ENCODE measurements at places on chromosomes 5 and 9. TPM values are rescaled to one million over a fixed set of nuclear protein-coding genes. Genes with fewer than 3 reads are reported as not detected.

GRCh38 chr9:33372900-33373299 lies 29.5 kb downstream of the AQP7 start:
- no peak for DNase-seq
- no peaks in the 10 kb centered on the region for H3K27me3 ChIP-seq
- peaks cover 11% of the 10 kb centered on the region for H3K4me1 ChIP-seq
- peak overlapping the region; percentile 6 for H3K27ac ChIP-seq
- no peak overlapping the region for H3K4me3 ChIP-seq
- peaks cover 6% of the 10 kb centered on the region for H3K36me3 ChIP-seq

- H3K27ac ChIP-seq: no peak overlapping the region
- no peak overlapping the region for H3K4me3 ChIP-seq
- no peaks in the 10 kb centered on the region for H3K4me1 ChIP-seq
- no peaks in the 10 kb centered on the region for H3K27me3 ChIP-seq
Measured at GRCh38 chr5:33114361-33114760, 326.4 kb upstream of the TARS1 start.

GRCh38 chr5:85049020-85049419 lies 664.3 kb upstream of the EDIL3 start:
- H3K4me3 ChIP-seq: no peak overlapping the region
- no peak overlapping the region for H3K27ac ChIP-seq
- H3K4me1 ChIP-seq: no peaks in the 10 kb centered on the region

- DNase-seq: no peak
- no peak overlapping the region for H3K4me3 ChIP-seq
- no peaks in the 10 kb centered on the region for H3K4me1 ChIP-seq
- H3K36me3 ChIP-seq: no peaks in the 10 kb centered on the region
Measured at GRCh38 chr5:11281842-11282241, 520.8 kb upstream of the DAP start.

Gene TSTD2
- total RNA-seq: 17.4 TPM

Gene TMEM252
- total RNA-seq: not detected

DNA sequence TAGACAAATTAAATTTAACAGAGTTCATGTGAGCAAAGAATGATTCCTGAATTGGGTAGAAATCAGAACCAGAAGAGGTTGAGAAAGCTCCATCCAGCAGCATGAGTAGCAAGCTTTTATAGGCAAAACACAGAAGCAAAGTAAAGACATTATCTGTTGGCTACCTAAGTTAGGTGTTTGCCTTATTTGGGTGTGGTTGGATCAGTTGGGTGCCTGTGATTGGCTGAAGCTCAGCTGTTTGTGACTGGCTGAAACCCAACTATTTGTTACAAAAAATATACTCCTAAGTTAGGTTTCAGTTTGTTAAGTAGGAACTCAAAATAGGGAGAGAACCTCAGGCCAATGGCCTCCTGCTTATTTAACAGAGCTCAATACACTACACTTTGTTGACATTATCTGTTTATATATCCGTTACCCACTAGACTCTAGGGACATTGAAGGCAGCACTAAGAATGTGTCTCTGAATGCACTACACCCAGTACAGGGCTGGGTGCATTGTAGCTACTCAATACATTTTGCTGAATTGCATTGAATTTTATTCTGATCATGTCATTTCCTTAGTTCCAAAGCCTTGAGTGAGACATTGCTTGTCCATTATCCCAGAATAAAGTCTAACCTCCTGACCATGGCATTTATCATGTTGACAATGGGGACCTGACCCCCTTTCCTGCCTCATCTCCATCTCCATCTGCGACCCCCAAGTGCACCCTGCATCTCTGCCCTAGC lies 98.7 kb downstream of the CCDC192 start:
- no peak overlapping the region for H3K4me3 ChIP-seq
- no peak overlapping the region for H3K27ac ChIP-seq
- H3K4me1 ChIP-seq: no peaks in the 10 kb centered on the region
- H3K36me3 ChIP-seq: no peaks in the 10 kb centered on the region

Gene SOX30
- not detected for total RNA-seq

DNA sequence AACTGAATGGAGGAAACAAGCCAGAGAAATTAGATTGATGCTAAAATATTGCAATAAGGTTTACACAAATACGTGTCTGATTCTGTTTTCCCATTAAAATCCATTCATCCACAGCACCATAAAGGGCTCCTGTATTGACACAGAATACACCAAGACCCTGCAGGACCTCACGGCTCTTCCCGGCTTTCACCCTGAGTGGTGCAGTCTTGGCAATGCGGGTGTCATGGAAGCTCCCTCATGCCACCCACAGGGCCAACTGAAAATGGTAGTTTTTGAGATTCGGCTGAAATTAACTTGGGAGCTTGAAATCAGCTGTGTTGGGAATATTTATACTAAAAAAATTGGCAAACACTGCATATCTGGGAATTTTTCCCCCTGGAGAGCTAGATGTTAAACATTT lies 17.3 kb upstream of the EXOC3 start:
- no peaks in the 10 kb centered on the region for H3K27me3 ChIP-seq
- H3K36me3 ChIP-seq: peaks cover 38% of the 10 kb centered on the region
- no peak for DNase-seq
- H3K4me3 ChIP-seq: no peak overlapping the region
- no peak overlapping the region for H3K27ac ChIP-seq

DNA sequence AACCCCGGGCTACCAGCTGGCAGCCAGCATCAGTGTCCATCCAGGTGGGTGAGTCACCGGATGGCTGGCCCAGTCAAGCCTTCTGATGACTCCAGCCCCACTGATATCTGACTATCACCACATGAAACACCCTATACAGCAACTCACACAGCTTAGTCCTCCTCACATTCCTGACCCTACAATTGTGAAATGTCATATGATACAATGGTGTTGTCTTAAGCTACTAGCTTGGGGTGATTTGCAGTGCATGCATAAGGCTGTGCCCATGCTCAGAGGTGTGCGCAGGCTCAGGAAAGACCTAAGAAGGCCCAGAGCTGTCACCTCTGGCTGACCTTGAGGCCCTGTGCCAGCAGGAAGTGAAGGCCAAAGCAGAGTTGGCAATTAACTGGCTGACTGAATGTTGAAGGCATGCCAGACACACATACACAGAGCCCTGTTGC lies 21.5 kb upstream of the SEMA4D start:
- peaks cover 2% of the 10 kb centered on the region for H3K36me3 ChIP-seq
- peak overlapping the region; percentile 22 for H3K4me3 ChIP-seq
- no peak for DNase-seq
- peaks cover 70% of the 10 kb centered on the region for H3K4me1 ChIP-seq
- H3K27ac ChIP-seq: peak overlapping the region; percentile 74
